ENCODE measurements at places on chromosomes 11 and 22.
A peak's percentile ranks its signal among the peaks of the same experiment; 100 is the strongest.

GRCh38 chr11:110077831-110078325 is 15.3 kb upstream of the ZC3H12C start:
- DNase-seq: no peak

GRCh38 chr22:32986766-32987040 is 71.5 kb downstream of the SYN3 start:
- no peak for DNase-seq

DNA sequence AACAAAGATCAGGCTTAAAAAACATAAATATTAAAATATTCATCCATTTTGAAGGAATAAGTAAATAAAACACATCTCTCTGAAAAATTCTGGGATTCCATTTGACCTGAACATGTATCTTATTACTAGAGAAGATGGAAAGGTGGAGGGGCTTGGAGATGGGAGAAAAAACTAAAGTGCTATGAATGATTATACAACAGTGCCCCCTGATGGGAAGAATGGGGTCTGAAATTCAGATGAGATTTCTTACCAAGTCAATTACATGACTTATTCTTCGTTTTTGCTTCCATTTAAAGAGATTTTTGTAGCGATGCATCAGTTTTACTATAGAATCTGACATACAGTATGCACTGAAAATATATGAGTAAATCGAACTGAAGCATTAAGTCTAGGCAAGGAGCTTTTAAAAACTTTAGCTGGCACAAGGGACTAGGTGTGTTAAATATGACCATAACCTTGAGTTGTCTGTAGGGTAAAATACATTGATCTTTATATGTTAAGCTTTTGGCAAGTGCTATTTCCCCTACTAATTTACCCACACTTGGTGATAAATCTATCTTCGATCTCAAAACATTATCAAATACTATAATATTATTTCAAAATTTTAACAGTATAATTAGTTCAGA is 718.8 kb downstream of the CNTN5 start:
- DNase-seq: no peak

DNA sequence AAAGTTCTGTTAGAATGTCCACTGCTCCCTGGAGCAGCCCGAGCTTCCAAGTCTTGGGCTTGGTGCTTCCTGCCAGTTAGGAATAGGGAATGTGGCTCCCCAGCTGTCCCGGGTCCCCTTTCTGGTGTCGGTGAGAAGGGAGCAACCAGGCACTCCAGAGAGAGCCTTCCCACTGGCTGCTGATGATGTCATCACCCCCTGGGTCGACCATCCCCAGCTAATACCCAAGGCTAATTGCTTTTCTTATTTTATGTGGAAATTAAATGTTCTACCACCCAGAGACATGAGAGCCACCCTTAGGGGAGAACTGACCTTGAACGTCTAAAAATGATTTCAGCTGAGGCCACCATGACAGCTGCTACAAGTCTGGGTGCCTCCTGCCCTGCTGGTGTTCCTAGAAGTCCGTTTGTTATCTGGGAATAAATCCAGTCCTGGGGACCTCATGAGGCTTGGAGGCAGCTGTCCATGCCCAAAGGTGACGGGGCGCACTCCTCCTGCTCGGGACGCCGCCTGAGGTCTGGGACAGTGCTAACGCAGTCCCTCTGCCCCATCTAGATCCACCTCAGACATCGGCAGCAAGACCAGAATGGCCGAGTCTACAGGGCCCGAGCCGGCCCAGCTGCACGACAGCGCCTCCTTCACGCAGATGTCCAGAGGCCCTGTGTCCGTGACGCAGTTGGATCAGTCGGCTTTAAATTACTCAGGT is 42.3 kb downstream of the C11orf91 start:
- no peak for DNase-seq

DNA sequence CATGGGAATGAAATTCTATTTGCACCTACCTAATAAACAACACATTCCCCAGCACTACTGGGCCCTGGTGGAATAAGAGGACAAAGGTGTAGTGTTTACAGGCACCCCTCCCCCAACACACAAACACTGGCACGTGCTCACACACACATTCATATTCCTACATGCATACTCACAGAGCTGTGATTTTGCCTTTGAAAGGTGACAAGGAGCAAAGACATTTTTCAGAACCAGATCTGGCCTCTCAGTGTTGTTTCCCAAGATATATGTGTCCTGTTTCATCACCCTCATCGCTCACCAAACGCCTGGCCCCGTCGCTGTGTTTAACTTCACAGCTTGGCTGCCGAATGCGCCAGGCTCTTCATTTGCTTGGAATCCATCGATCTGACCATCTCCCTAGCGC is 292.6 kb downstream of the NTM start:
- DNase-seq: no peak

DNA sequence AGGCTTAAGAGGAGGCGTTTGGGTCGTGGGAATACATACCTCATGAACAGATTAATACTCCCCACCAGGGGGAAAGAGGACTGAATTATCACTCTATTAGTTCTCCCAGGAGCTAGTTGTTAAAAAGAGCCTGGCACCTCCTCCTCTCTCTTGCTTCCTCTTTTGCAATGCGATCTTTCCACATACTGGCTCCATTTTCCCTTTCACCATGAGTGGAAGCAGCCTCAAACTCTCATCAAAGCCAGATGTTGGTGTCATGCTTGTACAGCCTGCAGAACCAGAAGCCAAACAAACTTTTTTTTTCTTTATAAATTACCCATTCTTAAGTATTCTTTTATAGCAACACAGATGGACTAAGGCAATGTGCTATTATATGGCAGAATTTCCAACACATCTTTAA is 258.5 kb downstream of the FAM76B start:
- no peak for DNase-seq

DNA sequence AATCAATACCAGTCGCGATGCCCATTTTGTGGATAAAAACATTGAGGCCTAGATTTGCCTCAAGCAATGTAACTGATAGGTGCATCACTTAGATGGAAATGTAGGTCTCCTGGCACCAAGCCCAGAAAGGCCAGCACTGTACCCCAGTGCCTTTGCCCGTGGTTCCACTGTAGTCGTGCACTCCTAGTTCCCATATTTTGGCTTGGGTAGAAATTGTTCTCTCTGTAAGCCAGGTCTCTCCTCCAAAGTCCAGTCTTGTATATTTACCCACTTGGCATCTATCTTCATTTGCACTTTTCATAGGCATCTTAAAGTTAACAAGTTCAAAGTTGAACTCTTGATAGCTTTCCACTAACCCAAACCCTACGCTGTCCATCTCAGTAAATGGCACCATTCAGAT is 41.6 kb upstream of the DMC1 start:
- DNase-seq: no peak

DNA sequence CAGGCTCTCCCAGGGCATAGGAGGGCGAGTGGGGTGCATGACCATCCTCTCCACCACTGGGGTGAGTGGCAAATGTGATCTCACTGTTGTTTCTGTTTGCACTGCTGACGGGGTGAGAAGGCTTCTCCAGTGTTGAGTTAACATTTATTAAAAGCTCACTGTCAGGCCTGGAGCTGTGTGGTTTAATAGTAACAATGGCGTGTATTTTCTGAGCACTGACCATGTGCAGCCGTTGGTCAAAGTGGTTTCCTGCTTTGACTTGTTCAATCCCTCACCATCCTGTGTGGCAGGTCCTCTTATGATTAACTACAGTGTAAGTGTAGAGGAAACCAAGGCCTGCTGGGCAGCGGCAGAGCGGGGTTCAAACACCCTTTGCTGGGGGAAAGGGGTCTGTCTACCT is 4.4 kb downstream of the A4GALT start:
- no peak for DNase-seq

- DNase-seq: no peak
These were observed 47.2 kb downstream of the FBLN1 start for GRCh38 chr22:45549762-45550378.

GRCh38 chr22:33397381-33397907 is 339.3 kb upstream of the SYN3 start:
- no peak for DNase-seq

DNA sequence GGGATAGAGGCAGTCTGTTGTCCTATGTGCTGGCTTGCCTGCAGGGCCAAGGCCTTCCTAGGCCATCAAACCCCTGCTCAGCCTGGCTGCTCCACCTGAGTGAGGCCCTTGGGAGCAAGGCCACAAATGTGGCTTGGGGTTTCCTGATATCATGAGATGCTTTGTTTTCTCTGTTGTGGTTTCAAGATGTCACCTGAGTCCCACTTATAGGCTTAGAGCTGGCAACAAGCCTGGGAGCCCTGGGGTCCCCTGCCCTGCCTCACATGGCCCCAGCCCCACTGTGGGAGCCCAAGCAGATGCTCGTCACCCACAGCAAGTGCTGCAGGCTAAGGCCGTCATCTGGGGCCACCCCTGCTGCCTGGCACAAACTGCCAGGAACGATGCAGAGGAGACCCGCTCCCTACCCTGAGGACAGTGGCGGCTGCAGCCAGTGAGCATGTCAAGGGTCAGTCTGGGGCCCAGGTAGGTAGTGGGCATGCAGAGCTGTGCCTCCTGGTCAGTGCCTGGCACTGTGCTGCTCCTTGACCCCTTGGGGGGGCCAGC is 75.4 kb upstream of the KCNQ1OT1 start:
- no peak for DNase-seq

DNA sequence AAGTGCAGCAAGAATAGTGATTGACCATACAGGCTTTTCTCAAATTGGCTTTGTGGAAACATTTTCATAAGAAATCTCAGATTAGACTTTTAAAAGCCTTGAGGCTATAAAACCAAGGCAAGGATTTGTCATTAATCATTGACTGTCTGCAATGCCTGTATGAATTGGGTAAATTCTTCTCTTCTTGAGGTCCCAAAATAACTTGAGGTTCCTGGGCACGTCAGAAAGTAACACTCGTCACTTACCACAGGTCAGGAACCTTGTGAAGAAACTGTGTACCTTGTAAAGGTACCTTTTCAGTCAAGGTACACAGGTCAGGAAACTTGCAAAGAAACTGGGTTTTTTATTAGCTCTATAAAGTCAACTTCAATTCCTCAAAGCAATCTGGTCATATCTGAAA is 43.3 kb upstream of the SORL1 start:
- no peak for DNase-seq

- DNase-seq: no peak
These were observed 18.5 kb upstream of the ARHGAP20 start for GRCh38 chr11:110730773-110731172.

- no peak for DNase-seq
These were observed 303.3 kb downstream of the BRD1 start for GRCh38 chr22:49524362-49524761.

- DNase-seq: peak; percentile 14
These were observed 12.3 kb downstream of the MB start for GRCh38 chr22:35604621-35605368.

GRCh38 chr11:132595711-132596134 is 936.6 kb downstream of the OPCML start:
- no peak for DNase-seq

DNA sequence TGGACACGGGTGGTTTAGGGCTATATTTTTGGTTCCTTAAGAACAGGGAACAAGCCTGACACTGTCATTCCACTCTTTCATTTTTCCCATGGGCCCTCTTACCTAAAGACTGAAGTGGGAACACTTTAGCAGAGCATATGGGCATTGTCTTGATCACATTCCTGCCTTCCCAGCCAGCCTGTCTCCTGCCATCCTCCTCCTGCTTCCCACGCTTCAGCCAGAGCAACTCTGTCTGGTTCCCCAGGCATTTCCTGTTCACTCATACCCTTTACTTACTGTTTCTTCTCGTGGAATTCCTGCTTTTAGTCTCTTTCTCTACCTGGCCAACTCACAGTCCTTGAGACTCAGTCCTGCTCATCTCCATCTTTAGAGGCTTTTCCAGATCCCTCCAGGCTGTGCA is 22.8 kb downstream of the MRPL16 start:
- DNase-seq: no peak

DNA sequence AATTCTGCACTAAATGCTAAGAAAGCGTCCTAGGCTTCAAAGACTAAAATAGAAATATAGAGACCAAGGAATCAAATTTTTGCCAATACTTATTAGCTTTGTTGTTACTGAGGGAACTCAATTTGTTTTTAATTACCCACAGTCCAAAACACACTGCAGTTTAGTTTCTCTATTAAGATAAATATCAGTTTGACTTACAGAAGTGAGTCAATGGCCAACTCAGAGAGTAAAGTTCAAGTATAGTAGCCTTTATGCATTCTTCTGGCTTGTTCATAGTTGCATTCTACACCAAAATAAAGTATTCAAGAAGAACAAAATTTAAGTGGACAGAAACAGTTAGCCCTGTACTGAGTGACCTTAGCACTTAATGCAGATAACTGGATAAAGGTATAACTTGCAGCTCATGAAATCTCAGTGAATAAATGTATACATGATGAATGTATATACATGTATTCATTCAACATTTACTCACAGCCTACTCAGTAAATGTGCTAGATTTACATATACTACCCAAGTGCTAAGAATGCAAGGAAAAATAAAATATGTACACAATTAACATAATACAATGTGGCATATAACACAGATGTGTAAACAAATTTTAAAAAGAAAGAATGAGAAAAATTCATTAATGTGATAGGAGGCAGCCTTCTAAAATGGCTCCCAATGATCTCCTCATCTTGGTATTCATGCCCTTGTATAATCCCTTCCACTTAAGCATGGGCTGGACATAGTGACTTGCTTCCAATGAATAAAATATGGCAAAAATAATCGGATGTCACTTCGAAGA is 9.7 kb upstream of the RNF141 start:
- no peak for DNase-seq

GRCh38 chr11:5291207-5291838 is 10.4 kb downstream of the OR51B4 start:
- peak; percentile 26 for DNase-seq

DNA sequence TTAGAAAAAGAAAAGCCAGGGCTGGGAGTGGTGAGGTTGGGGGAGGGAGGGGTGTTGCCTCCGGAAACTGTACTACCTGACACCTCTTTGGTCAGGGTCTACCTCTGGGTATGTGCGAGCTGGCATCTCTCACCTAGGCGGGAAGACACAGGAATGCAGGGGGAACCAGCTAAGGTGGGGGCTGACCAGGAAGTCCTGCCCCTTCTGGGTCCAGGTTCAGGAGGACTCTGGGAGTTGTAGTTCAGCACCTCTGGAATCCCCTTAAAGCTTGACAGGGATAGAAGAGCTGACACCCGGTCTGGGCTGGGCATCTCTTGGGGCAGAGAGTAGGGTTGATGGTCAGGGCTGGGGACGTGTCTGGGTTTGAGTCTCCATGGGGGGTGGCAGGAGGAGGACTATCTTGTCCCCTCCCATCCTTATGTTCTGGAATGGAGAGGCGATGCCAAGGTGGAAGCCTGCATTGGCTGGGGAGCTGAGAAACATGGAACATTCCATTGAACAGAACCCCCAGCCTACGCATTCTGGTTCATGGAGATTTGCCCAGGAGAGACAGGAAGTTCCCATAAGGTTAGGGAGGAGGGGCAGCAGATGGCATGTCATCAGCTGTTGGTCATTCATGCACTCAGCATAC is 2.1 kb upstream of the KIAA1671 start:
- DNase-seq: no peak

- no peak for DNase-seq
These were observed 10.5 kb downstream of the KLHL35 start for GRCh38 chr11:75422248-75423231.
